ENCODE measurements at places on chromosomes 1 and 21. TPM values are rescaled to one million over a fixed set of nuclear protein-coding genes. Genes with fewer than 3 reads are reported as not detected.

- H3K4me1 ChIP-seq, result no peaks in the 10 kb centered on the region
- DNase-seq, result no peak
- no peaks in the 10 kb centered on the region for H3K27me3 ChIP-seq
- H3K4me3 ChIP-seq, result no peak overlapping the region
- H3K36me3 ChIP-seq, result peaks cover 22% of the 10 kb centered on the region
Measured at GRCh38 chr1:117964290-117965038, 34.9 kb downstream of the WDR3 start.

GRCh38 chr1:179921472-179921871, 33.1 kb upstream of the CEP350 start:
- H3K4me1 ChIP-seq, result no peaks in the 10 kb centered on the region
- DNase-seq, result no peak
- no peak overlapping the region for H3K27ac ChIP-seq
- H3K36me3 ChIP-seq, result peaks cover 22% of the 10 kb centered on the region

DNA sequence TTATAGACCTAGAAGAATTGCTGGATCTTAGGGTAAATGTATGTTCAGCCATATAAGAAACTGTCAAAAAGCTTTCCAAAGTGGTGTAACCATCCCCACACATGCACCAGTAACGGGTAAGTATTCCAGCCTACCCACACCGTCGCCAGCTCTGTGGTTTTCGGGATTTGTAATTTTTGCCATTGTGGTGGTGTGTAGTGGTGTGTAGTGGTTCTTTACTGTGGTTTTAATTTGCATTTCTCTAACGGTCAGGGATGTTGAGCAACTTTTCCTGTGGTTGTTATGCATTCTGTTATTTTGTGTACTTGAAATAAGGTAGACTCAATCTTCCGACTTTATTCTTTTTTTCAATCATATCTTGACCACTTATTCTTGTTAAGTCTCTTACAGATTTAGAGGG, 342.4 kb upstream of the AJAP1 start:
- DNase-seq, result no peak
- no peaks in the 10 kb centered on the region for H3K36me3 ChIP-seq
- H3K4me1 ChIP-seq, result no peaks in the 10 kb centered on the region
- H3K27ac ChIP-seq, result no peak overlapping the region

DNA sequence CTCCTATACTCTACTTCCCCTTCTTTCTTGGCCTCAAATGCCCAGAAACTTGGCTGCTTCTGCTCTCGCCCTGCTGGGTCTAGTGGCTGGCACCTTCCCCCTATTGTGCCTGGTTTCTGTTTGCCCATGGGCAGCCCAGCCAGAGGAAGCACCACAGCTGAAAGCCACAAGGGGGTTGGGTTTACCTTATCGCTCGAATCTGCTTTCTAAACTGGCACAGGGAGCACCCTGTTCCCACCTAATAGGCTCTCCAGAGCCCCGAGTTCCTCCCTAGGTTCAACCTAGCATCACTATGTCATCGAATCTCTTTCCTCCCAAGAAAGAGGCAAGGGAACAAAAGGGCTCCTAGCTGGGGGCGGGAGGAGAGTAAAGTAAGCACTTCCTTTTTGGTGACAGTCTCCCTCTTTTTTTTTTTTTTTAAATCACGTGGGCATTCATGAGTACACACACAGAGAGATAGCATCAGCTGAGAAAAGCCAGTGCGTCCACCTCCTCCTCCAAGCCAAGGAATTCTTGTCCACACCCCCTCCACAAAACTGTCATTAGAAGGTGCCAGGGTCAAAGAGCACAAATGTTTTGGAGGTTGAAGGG, 72.8 kb downstream of the PLEKHA6 start:
- peak overlapping the region; percentile 33 for H3K4me3 ChIP-seq
- no peak for DNase-seq
- H3K27me3 ChIP-seq, result peaks cover 52% of the 10 kb centered on the region
- H3K4me1 ChIP-seq, result peaks cover 46% of the 10 kb centered on the region
- peak overlapping the region; percentile 66 for H3K27ac ChIP-seq

DNA sequence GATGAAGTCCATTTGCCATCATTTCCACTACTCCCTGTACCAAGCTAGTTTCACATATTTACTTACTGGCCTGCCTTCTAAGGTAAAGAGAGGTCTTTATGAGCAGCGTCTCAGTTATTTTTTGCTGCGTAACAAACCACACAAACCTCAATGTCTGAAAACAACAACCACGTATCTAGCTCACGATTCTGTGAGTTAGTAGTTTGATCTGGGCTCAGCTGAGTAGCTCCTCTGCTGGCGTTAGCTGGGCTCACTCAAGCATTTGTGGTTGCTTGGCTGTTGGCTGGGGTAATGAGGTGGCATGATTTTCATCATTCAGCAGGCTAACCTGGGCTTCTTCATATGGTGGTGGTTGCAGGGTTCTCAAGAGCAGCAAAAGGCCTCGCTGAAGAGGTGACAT, 225.4 kb downstream of the FOXD2 start:
- no peaks in the 10 kb centered on the region for H3K4me1 ChIP-seq
- no peak for DNase-seq
- H3K27me3 ChIP-seq, result no peaks in the 10 kb centered on the region
- H3K27ac ChIP-seq, result no peak overlapping the region
- H3K36me3 ChIP-seq, result no peaks in the 10 kb centered on the region

DNA sequence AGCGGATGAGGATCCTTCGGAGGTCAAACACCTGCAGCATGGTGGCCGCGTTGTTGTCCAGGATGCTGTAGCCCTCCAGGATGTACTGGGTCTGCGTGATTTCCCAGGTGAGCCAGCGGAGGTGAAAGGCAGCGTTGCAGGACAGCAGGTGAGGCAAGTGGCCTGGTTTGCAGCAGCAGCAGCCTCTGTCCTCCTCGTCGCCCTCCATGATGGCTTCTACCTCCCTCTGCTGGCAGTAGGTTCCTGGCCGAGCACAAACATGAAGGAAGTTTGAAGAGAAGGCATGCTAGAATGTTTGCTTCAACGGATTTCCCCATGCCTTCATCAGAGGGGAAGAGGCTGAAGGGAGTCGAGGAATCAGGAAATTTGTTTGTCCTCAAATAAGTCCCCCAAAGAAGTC, 74.7 kb downstream of the NTPCR start:
- no peak overlapping the region for H3K4me3 ChIP-seq
- no peaks in the 10 kb centered on the region for H3K36me3 ChIP-seq
- no peaks in the 10 kb centered on the region for H3K4me1 ChIP-seq
- H3K27ac ChIP-seq, result no peak overlapping the region

The DCDC2B gene
- not detected for total RNA-seq

The SESN2 gene
- 16.4 TPM for total RNA-seq

DNA sequence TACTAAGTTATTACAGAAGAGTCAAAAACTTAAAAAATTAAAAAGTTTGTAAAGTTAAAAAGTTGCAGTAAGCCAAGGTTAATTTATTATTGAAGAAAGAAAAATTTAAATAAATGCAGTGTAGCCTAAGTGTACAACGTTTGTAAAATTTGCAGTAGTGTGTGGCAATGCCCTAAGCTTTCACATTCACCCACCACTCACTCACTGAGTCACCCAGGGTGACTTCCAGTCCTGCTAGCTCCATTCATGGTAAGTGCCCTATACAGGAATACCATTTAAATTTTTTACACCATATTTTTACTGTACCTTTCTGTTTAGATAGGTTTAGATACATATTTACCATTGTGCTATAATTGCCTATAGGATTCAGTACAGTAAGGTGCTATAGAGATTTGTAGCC, 88.6 kb downstream of the CTH start:
- no peak for DNase-seq
- H3K27ac ChIP-seq, result no peak overlapping the region
- peaks cover 11% of the 10 kb centered on the region for H3K4me1 ChIP-seq
- H3K36me3 ChIP-seq, result no peaks in the 10 kb centered on the region
- no peaks in the 10 kb centered on the region for H3K27me3 ChIP-seq

DNA sequence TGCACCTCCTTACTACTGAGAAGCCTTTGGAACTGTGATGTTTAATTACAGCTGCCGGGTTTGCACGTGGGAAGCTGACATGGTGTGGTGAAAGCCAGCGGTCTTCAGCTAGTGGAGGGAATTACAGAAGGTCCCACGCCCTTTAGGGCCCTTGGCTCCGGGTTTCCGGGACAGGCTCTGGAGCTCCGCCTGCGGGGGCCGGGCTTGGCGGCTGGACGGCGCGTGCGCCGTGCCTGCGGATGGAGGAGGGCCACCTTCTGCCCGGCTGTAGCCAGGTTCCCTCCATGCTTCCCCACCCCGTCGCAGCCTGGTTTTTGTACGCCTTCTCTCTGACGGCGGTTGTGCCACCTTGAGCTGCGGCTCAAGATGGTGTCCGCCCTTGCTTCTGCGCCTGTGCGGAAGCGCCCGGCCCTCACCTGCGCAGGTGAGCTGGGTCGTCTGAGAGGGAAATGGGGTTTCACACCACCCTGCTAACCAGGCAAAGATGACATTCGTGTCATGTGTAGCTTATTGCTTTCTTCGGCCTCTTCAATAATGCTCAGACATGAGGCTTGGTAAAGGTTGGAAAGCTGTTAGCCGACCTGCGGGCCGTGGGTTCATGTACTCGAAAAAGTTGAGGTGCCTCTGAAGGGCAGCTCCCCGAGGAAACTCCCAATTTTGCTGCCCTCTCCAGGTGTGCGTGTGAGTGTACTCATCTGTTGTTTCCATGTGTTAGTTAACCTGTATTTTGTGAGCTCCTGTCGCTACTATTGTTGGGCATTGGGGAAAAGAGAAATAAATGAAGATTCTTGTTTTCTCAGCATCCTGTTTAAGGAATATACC, 36.6 kb upstream of the OPRD1 start:
- H3K4me3 ChIP-seq, result peak overlapping the region; percentile 53
- H3K4me1 ChIP-seq, result peaks cover 12% of the 10 kb centered on the region
- no peaks in the 10 kb centered on the region for H3K27me3 ChIP-seq
- H3K36me3 ChIP-seq, result peaks cover 11% of the 10 kb centered on the region

The ASAP3 gene
- total RNA-seq, result 32.8 TPM

The TTC39A gene
- total RNA-seq, result 0.17 TPM

- no peaks in the 10 kb centered on the region for H3K36me3 ChIP-seq
- no peak for DNase-seq
- peaks cover 10% of the 10 kb centered on the region for H3K4me1 ChIP-seq
Measured at GRCh38 chr1:193763266-193763665, 576.9 kb upstream of the B3GALT2 start.

DNA sequence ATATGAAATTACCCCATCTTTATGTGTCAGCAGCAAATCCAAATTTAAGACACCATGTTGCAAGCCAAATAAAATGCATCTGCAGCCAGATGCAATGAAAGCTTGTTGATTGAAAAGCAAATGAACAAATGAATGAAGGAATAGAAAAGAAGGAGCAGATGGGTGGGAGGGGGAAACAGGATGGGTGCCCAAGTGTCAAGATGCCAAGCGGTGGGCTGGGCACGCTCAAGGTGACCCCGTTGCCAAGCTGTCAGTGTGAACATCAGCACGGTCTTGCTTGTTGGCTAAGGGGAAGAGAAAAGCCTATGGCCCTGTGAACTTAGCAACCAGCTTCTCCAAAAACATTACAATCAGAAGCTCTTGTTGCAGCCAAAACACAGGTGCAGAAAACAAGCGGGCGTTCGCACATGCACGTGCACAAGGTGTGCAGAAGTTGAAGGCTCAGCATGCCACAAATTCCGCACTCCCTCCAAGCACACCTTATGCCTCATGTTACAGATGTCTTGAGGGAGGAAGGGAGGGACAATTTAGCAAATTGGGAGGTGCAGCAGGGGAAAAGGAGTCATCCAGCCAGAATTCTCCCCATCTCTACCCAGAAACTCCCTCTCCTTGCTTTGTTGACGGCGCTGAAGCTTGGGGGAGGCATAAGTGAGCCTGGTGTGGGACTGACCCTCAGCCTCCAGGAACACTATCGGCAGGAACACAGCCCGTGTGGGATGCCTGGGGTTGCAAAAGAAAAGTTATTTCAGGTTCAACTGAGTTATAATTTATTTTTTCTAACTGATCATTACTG, 62.4 kb downstream of the HIVEP3 start:
- H3K27ac ChIP-seq, result no peak overlapping the region
- H3K27me3 ChIP-seq, result no peaks in the 10 kb centered on the region
- no peak overlapping the region for H3K4me3 ChIP-seq
- H3K4me1 ChIP-seq, result peaks cover 7% of the 10 kb centered on the region
- no peaks in the 10 kb centered on the region for H3K36me3 ChIP-seq
